ENCODE measurements at places on chromosomes 3 and 15.

GRCh38 chr15:38622304-38622703, 57.7 kb upstream of the RASGRP1 start:
- DNase-seq = no peak

DNA sequence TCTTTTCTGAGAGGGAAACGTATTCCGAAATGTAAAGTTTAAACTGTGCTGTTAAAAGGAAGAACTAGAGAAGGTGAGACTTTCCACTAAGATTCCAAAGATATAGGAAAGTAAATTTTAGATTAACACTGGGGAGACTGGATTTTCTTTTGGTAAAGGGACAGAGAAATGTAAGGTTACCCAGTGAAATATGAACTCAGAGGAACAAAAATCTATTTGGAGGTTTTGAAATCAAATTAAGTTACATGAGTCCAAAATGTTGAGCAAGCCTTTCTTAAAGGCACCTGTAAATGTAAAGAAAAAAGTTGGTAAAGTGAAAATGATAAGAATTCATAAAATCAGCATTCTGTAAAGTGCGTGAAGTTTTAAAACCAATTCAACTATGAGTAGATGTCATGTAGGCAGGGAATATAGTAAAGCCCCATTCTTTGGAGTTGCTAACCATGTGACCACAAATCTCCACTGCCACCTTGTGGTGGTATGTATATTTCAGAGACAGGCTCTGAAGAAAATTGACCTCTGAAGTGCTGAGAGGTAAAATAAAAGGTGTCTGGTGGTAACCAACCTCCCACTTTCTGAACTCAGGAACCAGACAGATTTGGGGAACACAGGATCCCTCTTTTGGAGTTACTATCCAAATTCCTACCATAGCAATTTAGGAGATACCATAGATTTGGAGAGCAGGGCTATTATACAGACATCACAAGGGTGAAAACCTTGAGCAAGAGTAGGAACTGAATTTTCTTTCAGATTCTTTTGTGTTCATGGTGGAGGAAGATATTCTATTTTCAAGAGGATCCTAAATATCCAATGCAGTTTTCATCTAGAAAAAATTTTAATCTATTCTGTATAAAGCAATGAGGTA, 215.3 kb downstream of the ROBO2 start:
- no peak for DNase-seq

DNA sequence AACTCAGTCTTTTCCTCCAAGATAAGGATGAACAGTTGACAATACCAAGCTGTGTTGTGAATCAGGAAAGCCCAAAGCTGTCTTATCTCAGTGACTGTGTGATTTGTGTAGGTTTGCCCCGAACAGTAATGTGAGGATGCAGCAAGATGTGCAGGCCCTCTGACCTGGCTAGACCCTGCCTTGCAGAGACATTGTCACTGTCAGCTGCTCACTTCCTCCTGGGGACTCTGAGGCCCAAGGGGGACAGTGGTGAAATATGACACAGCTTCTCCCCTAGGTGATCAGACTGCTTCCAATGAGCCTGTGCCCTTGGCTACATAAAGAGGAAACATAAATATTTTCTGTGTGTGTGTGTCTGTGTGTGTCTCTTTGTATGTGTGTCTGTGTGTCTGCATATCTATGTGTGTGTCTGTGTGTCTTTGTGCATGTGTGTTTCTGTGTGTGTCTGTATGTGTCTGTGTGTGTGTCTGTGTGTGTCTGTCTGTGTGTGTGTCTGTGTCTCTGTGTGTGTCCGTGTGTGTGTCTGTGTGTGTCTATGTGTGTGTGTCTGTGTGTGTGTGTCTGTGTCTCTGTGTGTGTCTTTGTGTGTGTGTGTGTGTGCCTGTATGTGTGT, 21.7 kb downstream of the LRRK1 start:
- no peak for DNase-seq

GRCh38 chr3:20064796-20065564, 24.7 kb downstream of the KAT2B start:
- DNase-seq = no peak

- no peak for DNase-seq
Measured at GRCh38 chr3:9695345-9695744, 8.3 kb upstream of the CPNE9 start.

- DNase-seq = no peak
Measured at GRCh38 chr15:58748852-58749531, 515 bp downstream of the ADAM10 start.

GRCh38 chr3:130915567-130916292, 21.8 kb downstream of the ATP2C1 start:
- DNase-seq = no peak

- no peak for DNase-seq
Measured at GRCh38 chr15:28110481-28110881, 11.4 kb upstream of the OCA2 start.

- no peak for DNase-seq
Measured at GRCh38 chr15:43093026-43093425, 12.8 kb downstream of the UBR1 start.

DNA sequence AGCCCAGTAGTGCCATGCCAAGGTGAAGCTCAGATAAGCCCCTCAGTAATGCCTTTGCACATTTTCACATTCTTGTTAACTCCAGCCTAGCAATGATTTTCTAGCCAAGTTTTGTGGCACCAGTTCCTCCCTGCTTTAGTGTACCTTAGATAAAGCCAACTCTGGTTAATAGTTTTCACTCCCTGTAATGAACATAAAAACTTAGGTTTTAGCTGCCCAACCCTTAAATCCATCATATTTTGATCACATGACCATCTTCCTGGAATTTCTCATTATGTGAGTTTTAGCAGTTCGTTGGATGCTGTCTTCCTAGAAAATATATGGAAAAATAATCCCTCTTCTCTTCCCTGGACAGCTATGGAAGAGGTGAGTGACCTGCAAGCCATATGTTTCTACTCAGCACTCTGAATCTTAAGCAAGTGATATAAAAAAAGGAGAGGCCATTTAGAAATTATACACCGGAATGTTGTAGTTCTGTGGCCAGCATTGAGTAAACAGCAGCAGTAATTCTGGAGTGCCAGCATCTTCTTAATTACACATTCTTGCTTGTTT, 62.2 kb upstream of the P2RY1 start:
- no peak for DNase-seq

GRCh38 chr3:76869726-76870384, 170.0 kb upstream of the ROBO2 start:
- no peak for DNase-seq

DNA sequence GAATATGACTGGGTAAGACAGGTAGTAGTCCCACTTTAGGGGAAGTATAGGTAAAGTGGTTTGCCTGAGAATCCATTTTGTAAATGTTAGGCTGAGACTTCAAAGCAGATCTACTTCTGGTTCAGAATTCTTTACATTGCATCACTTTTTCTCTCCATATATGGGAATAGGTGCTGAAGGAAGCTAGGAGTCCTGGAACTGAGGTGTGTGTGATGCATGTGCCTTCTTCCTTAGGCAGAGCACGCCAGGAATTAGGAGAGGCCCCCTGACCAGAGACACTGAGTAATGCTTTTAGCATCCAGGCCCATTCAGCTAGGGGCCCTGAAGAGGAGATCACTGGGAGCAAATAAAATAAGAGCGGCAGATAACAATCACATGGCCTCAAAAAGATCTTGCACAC, 69.2 kb upstream of the DCP1A start:
- DNase-seq = no peak

DNA sequence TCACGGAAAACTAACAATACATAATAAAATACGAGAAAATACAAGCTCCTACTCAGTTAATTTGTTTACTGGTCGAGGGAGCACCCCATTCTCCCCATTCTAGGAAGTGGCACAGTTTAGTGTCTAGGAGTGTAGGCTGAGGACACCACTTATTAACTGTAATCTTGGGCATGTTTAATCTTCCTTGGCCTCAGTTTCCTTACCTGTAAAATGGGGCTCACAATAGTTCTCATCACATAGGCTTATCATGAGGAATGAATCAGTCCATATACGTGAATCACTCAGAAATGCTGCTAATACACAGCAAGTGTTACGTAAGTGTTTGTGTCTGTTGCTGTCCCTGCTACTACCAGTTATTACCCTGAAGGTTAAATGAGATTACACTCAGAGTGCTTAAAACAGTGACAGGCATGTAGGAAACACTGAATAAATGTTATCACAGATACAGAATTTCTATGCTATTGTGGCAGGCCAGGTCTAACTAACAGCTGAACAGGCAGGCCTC, 210.2 kb downstream of the OSBPL10 start:
- DNase-seq = no peak

DNA sequence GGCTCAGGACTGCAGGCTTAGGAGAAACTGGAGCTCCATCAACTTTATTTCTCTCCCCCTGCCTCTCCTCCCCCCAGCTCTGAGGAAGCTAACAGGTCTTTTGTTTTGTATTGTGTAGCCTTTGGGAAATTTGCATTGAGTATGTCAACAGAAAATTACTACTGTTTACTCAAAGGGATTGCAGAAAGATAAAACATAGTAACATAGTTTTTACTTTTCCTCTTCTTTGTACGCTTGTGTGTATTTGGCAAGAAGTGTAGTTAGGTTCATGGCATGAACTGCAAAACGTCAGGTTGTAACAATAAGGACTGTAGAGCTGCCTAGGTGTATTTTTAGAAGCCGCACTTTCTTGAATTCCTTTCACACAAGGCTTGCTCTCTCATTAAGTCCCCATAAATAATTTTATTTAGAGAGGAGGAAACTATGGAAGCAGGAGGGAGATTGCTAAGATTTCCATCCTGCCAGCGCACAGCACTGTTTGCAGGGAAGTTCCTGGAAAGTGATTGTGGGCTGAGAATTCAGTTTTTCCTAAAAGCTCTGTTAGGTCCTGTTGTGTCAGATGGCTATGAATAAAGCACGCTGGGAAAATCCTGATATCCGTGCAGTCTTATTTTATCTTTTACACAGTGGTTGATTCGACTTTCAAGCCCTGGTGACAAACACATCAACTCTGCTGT, 21.1 kb upstream of the SATB1 start:
- DNase-seq = no peak

DNA sequence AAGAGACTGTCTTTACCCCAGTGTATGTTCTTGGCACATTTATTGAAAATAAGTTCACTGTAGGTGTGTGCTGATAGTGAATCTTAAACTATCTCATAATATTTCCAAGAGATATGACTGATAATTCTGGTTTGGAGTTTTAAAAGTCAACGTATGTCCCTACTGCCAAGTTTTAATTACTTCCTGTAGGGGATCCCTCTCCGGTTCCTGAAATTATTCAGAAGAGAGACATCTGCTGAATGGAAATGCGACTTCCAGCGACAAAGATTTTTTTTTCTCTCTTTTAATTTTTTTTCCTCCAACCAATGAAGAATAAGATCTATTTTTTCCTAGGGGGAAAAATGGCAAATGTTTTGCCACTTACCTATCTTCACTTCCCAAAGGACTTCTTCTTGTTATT, 498.9 kb upstream of the TGFBR2 start:
- DNase-seq = no peak

DNA sequence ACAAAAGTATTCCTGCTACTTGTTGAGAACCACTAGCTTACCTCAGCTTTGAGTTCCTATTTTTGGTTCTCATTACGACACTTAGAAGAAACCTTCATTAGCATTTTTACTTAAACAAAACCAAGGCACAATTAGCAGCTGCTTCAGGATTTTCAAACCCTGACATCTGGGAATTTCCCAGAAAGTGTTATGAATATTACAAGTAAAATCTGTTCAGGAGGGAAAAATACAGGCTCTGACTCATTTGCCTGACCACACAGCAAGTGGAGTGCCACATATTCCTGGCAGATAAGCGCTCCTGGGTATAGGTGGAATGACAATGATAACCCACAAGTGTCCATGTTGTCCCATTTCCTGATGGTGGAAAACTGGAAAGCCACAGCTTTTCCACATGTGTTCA, 10.3 kb upstream of the RFTN1 start:
- DNase-seq = no peak

- no peak for DNase-seq
Measured at GRCh38 chr15:51558411-51558810, 64.2 kb downstream of the DMXL2 start.

- no peak for DNase-seq
Measured at GRCh38 chr3:125123451-125124305, 67.9 kb upstream of the HEG1 start.

- no peak for DNase-seq
Measured at GRCh38 chr3:106811376-106811775, 565.9 kb upstream of the CCDC54 start.

- no peak for DNase-seq
Measured at GRCh38 chr3:36919439-36920160, 25.3 kb downstream of the TRANK1 start.

DNA sequence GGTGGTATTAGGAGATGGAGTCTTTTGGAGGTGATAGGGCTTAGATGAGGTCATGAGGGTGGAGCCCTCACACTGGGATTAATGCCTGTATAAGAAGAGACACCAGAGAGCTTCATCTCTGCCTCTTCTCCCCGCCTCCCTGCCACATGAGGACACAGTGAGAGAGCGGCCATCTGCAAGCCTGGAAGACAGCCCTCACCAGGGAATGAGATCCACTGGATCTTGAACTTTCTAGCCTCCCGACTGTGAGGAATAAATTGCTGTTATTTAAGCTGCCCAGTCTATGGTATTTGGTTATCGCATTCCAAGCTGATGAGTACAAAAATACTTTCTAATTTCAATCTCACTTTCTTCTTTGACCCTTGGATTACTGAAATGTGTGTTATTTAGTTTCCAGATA, 121.4 kb downstream of the OCA2 start:
- no peak for DNase-seq

GRCh38 chr3:55842204-55842603, 355.1 kb upstream of the WNT5A start:
- no peak for DNase-seq

DNA sequence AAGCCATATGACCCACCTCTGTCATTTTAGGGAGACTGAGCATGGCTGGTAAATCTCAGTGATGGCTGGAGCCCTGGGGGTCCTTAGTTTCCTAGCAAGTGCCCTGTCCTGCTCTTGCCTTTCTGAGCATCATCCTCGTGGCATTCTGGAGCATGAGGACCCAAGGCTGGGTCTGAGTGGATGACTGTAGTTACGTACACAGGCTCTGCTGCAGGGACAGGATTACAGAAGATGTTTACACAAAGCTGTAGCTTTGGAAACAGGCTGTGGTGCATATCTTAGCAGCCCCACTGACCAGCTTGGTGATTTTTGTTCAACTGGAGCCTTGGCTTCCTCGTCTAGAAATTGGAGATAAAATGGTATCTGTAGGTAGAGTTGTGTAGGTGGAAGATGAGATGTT, 272.9 kb upstream of the CTDSPL start:
- DNase-seq = no peak

- no peak for DNase-seq
Measured at GRCh38 chr3:112199622-112200316, 66.7 kb upstream of the GCSAM start.

- no peak for DNase-seq
Measured at GRCh38 chr3:49283997-49284396, 7.0 kb upstream of the C3orf62 start.

GRCh38 chr15:79897380-79897678, 515 bp upstream of the MTHFS start:
- no peak for DNase-seq

- no peak for DNase-seq
Measured at GRCh38 chr3:129971351-129972052, 3.0 kb upstream of the TRH start.

Data from stimulated activated CD8-positive, alpha-beta memory T cell treated with anti-CD3 and anti-CD28 coated beads, Interleukin-4, amount 100 ng/mL, for 1 hour (primary cell).